AG08395 (cell line): ENCODE measurements at places on chromosomes 3 and 15.

GRCh38 chr3:7875925-7876324, 625.7 kb upstream of the LMCD1 start:
- DNase-seq = no peak

GRCh38 chr15:99055555-99056134, 48.1 kb upstream of the PGPEP1L start:
- no peak for DNase-seq

DNA sequence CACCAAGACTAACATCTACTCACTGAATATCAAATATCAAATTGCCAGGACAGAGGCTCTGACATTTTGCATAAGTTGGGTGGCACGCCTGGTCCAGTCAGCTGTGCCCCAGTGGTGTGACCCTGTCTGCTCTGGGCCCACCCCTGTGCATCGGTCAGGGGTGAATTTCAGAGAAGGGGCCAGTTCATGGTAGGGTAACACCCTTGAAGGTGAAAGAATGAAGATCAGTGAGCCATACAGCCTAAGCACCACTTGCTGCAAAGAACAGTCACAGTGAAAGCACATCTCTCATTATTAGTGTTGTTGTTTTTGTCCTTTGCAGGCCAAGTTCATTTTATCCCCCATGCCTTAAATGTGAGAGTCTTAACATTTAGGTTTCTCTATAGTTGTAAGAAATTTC, 86.8 kb downstream of the MYRIP start:
- DNase-seq = no peak

DNA sequence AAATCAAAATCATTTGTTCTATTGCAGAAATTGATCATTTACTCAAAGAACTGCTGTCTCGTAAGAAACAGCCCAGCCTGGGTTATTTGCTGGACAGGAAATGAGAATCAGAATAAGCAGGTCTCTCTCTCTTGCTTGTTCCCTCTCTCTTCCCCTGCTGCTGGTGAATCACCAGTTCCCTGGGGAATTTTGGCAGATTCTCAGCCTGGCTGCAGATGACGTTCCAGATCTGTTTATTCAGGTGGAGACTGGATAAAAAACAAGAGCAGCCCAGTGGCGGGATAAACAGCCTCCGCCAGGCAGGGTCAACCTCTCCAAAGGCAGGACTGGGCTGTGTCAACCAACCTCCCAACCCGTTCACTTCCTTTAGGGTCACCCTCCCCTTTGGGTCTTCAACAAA, 72.1 kb downstream of the LRIG1 start:
- DNase-seq = peak; percentile 95

GRCh38 chr3:19886404-19886803, 47.6 kb downstream of the EFHB start:
- no peak for DNase-seq

DNA sequence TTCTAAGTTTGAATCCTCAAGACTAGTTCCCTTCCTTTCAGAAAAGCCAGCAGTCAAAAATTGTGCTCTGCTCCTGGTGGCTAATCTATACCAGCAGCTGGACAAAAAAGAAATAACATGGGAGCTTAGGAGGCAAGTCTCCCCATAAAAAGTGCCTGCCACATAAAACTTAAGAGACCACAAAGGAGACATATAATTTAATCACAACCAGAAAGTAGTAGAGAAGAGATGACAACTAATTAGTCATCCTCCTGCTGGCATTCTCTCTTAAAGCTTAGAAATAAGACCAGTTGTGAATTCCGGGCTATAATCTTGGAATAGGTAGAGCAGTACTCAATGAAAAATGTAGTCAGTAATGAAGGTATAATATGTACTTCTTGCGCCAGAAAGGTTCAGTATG, 20.2 kb upstream of the IMPG2 start:
- no peak for DNase-seq

GRCh38 chr3:55615039-55615693, 128.1 kb upstream of the WNT5A start:
- no peak for DNase-seq

GRCh38 chr3:138835397-138835757, 649 bp upstream of the PIK3CB start:
- DNase-seq = no peak

DNA sequence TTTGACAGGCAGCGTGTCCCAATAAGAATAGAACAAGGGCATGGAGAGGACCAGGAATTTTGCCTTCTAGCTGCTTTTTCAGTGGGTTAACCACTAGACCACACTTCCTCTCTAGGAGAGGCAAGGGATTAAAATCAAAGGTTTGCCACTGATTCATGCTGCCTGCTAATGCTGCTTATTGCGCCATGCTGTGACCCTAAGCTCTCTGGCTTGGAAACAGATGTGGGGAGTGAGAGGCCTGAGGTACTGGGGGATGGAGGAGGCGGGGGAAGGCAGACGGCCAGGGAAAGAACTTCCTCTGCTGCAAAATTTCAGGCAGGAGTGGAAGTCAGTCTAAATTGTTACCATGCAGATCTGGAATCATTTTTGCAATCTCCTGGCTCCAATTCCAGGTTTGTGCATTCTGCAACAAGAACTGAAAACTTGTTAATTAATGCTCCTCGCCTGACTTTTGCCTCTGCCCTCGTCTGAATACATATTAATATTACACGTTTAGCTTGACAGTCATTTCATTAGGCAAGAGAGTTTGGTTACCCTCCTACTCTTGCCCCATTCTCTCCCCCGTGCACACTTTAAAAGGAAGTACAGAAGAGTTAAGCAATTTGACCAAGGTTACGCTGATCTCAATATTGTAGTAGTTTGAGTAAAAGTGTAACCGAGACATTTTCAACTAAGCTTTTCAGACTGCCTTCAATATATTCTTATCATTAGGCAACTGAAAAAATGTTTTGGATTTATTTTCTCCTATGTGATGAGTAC, 121.7 kb upstream of the SPRED1 start:
- DNase-seq = peak; percentile 86

DNA sequence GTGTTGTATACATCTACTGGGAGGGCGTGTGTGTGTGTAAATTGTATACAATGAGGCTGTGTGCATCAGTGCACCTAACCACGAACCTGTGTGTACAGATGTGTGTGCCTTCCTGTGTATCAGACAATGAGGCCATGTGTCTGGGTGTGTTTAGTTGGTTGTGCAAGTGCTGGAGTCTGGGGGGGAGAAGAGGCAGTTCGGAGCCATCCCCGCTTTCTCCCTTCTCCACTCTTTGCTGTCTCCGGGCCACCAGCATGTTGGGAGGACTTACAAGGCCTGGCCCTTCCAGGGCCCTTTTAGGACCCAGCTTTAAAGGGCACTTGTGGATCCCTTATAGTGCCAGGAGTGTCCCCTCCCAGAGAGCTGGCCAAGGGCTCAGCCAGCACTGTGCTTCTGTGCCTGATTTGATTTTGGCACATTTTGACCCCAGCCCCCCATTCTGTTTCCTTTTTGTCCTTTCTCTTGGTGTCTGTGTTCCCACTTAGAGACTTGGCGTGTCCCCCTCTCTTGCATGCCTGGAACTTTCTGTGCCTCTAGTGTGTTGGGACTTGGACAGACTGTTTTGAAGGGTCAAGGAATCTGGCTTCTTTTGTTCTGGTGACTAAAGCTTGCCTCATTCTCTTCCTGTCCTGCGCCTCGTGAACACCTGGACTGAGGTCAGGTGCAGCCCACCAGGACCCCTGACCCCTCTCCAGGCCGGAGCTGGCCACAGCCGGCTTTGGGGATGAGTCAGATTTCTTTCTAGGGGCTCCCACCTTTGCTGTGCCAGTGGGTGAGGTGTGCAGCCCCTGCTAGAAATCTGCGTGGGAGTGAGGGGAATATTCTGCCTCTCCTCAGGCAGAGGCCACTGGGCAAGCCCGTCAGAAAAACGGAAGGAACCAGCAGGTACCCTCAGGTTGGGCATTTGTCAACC, 1.5 kb downstream of the CTDSPL start:
- DNase-seq = peak; percentile 13

DNA sequence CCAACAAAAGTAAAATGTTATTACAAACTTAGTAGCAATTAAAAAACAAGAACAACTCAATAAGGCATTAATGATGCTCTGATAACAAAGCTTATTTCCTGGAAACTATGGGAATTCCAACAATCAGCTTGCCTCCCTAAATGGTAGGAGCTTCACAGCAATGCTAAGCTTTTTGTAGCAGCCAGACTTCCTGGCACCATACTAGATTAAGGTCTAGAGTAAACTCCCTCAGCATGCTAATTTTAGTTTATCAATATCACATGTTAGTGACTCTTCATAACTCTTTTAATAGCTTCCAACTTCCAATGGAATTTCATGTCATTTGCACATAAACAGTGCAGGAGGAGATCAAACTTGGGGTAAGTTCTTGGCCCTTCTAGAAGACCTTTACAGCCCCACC, 782.0 kb downstream of the MCTP2 start:
- peak; percentile 7 for DNase-seq
